Myocyte (in vitro differentiated cells): ENCODE measurements at places on chromosomes 12 and 14.

GRCh38 chr14:101460986-101461750 is 100.1 kb upstream of the DIO3 start:
- DNase-seq = no peak

GRCh38 chr14:72401632-72402376 is 469.6 kb downstream of the RGS6 start:
- peak; percentile 50 for DNase-seq

DNA sequence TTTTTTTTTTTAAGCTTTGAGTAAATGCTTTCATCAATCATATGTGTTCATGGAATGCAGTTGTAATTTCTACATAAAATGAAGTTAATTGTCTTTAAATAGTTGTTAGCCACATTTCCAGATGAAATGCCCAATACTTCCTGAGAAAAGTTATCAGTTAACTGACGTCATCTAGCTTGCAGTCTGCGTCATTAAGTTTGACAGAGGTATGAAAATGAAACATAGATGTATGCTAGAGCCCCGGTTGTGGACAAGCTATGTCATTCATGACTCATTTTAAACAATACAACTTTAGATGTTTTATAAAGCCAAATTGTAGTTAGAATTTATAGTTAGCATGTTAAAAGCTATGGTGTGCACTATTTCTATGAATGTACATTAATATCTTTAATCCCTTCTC is 90.7 kb downstream of the PLEKHA5 start:
- DNase-seq = no peak

DNA sequence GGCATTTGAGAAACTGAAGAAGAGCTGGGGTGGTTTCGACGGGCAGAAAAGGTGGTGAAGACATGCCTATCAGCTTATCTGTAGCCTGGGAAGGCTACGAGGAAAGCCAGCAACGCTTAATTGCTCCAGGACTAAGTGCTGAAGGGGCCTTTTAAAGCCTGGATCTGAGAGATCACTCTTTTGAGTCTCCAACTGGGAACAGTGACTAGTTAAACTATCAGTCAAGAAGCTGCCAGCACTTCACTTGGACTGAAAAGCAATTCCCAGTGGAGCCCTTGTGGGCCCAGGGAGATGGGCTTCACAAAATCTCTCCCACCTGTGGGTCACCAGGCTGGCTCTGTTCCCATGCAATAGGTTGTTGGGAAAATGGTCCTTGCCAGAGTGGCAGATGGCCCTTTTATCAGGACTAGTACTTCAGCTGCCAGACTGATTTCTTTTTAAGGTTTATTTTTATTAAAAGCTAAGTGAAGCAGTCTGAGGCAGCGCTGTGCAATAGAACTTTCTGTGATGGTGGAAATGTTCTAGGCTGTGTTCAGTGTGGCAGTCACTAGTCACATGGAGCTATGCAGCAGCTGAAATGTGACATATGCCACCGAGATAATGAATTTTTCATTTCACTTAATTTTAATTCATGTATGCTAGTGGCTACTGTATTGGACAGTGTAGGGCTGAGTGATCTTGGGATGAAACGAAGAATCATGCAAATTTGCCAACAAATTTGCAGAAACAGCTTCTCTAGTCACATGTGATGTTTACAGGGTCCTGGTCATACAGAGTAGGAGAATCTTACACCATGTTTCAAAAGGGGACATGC is 276.8 kb downstream of the PCNX1 start:
- DNase-seq = no peak

- peak; percentile 17 for DNase-seq
These were observed 99.2 kb downstream of the PRICKLE1 start for GRCh38 chr12:42490261-42490842.

GRCh38 chr12:12425001-12425400 is 68.1 kb downstream of the BORCS5 start:
- DNase-seq = no peak

DNA sequence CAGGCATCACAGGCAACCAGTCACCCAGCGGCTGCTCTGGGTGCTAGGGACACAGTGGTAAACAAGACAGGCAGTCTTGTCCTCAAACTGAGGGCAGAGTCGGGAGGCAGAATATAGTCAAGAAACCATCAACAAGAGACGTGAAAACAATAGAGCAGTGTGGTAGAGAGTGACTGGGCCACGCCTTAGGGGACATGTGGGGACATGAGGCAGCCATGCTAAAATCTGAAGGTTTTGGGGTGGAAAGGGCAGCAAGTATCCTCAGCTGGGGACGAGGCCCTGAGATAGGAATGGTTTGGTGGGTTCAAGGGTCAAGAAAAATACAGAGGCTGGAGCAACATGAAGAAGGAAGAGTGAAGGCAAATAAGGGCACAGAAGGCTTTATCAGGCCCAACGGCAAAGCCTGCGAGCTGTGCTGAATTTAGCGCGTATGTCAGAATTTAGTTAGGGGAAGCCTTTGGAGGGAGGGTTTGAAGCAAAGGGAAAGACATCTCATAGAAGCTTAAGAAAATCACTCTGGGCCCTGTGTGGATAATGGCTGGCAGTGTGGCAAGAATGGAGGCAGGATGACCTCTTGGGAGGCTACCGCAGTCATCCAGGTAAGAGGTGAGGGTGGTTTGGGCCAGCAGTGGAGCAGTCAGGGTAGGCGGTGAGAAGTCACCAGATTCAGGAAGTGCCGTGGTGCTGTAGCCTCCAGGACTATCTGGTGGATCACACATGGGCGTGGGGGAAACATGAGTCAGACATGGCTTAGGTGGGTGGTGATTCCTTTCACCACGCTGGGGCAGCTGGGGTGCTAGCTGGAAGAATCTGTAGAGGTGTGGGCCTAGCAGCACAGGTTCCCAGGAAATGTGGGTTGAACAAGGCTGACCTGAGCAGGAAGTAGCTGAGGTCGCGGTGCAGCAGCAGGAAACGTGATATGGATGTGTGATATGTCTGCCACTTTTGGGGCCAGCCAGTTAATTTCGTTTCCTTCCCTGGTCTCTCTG is 3.0 kb downstream of the EVL start:
- peak; percentile 42 for DNase-seq

DNA sequence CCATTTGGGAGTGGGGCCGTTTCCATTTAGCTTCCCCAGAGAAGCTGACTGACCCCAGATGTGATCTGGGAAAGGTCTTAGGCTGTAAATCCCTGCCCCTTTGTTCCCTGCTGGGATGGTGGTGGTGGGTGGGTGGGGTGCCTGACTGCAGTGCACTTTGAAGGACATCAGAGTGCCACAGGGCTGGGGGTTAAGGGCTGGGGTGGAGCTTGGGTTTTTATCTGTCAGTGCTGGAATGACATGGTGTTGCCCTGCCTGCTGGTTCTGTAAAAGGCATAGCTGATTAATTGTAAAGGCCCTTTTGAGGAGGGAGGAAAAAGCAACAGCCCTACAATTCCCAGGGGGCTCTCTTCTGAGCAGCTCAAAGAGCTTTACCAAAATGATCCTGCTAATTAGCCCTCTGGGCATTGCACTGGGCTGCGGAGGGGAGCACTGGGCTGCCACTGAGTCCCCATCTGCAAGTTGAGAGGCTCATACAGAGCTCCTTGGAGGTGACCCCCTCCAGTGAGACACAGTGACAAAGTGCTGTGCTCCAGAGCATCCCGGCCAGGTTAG is 21.1 kb downstream of the PLEKHG3 start:
- no peak for DNase-seq

DNA sequence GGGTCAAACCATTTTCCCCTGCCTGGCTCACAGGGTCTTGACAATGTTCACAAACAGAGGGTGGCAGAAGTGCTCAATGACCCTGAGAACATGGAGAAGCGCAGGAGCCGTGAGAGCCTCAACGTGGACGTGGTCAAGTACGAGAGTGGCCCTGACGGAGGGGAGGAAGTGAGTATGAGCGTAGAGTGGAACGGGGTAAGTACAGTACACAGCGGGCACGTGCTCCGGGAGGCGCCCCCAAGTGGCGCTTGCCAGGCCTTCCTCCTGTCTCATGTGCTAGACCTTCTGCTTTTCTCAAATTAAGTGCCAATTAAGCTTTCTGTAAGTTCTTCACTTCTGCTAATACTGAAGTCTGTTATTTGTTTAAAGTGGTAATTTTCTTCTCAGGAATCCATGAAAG is 35.9 kb downstream of the XRCC3 start:
- no peak for DNase-seq

- DNase-seq = peak; percentile 3
These were observed 146.9 kb upstream of the KRR1 start for GRCh38 chr12:75658286-75658685.

GRCh38 chr12:56296295-56296694 is 3.8 kb downstream of the CS start:
- DNase-seq = no peak
